Osteoblast (primary cell): ENCODE measurements at places on chromosomes 5 and 9. TPM values are rescaled to one million over a fixed set of nuclear protein-coding genes. Genes with fewer than 3 reads are reported as not detected.

- H3K4me1 ChIP-seq = peaks cover 19% of the 10 kb centered on the region
- DNase-seq = peak; percentile 79
- peak overlapping the region; percentile 13 for H3K27ac ChIP-seq
- H3K36me3 ChIP-seq = no peaks in the 10 kb centered on the region
Measured at GRCh38 chr5:58060996-58061395, 398.9 kb downstream of the PLK2 start.

- DNase-seq = no peak
- peak overlapping the region; percentile 61 for H3K27ac ChIP-seq
- peaks cover 43% of the 10 kb centered on the region for H3K36me3 ChIP-seq
- H3K27me3 ChIP-seq = no peaks in the 10 kb centered on the region
- no peak overlapping the region for H3K4me3 ChIP-seq
Measured at GRCh38 chr5:65151614-65152013, 330.1 kb downstream of the ADAMTS6 start.

DNA sequence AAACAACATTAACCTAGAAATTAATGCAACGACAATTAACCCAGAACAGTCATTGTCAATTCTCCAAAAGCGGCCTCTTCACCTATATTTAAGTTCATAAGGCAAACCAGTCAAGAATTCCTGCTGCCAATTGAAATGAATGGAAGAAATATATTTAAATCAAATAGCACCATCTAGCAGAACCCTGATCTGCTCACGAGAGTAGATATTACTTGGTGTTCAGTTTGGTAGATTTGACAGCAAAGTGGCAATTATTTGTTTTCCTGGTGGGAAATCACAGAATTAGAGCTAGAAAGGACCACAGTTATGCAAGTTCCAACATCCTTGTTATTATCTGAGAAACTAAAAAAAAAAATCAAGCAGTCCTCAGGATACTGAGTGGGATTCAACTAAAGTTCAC lies 2.3 kb downstream of the SSBP2 start:
- H3K27ac ChIP-seq = no peak overlapping the region
- H3K4me3 ChIP-seq = no peak overlapping the region
- H3K4me1 ChIP-seq = peaks cover 12% of the 10 kb centered on the region

GRCh38 chr5:3835811-3836210 lies 240.2 kb downstream of the IRX1 start:
- H3K27me3 ChIP-seq = no peaks in the 10 kb centered on the region
- H3K4me1 ChIP-seq = no peaks in the 10 kb centered on the region
- H3K4me3 ChIP-seq = no peak overlapping the region
- DNase-seq = no peak
- no peaks in the 10 kb centered on the region for H3K36me3 ChIP-seq

TRPM3 gene
- 0.72 and 1.2 TPM in 2 replicates for total RNA-seq

- no peaks in the 10 kb centered on the region for H3K27me3 ChIP-seq
- H3K27ac ChIP-seq = peak overlapping the region; percentile 96
- peak overlapping the region; percentile 88 for H3K4me3 ChIP-seq
- peak; percentile 91 for DNase-seq
- H3K4me1 ChIP-seq = peaks cover 15% of the 10 kb centered on the region
Measured at GRCh38 chr9:92671323-92671722, 1.4 kb upstream of the IPPK start.

GKAP1 gene
- total RNA-seq = 1.1 and 1.5 TPM in 2 replicates

- peaks cover 7% of the 10 kb centered on the region for H3K4me1 ChIP-seq
- H3K36me3 ChIP-seq = no peaks in the 10 kb centered on the region
- DNase-seq = no peak
- no peak overlapping the region for H3K4me3 ChIP-seq
Measured at GRCh38 chr9:108149326-108149725, 659.8 kb upstream of the KLF4 start.

DNA sequence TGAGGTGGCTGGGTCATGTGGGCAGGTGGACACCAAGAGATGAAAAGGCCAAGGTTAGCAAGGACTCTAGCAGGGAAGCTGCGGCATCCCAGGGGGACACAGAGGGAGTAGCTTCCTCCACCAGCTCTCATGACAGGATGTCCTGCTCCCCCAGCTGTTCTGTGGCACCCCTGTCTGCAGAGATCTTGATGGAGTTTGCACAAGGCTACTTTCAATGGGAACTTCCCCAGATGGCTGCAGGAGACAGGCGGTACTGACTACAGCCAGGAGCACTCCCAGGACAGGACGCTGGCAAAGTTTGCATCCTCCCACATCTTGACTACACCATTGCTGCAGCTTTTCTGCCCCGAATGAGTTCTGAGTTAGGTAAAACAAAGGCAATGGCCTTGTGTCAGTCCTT lies 312.8 kb downstream of the TLE4 start:
- no peaks in the 10 kb centered on the region for H3K27me3 ChIP-seq
- no peak overlapping the region for H3K27ac ChIP-seq
- DNase-seq = no peak
- no peak overlapping the region for H3K4me3 ChIP-seq

- peak overlapping the region; percentile 68 for H3K27ac ChIP-seq
- DNase-seq = peak; percentile 88
- H3K4me1 ChIP-seq = peaks cover 21% of the 10 kb centered on the region
Measured at GRCh38 chr5:120465436-120465961, 1.4 kb downstream of the PRR16 start.

GRCh38 chr9:101029315-101030085 lies 973 bp downstream of the PLPPR1 start:
- no peaks in the 10 kb centered on the region for H3K36me3 ChIP-seq
- no peak for DNase-seq
- H3K4me3 ChIP-seq = no peak overlapping the region
- H3K27ac ChIP-seq = no peak overlapping the region
- H3K27me3 ChIP-seq = peaks cover 9% of the 10 kb centered on the region

GRCh38 chr9:94806307-94806893 lies 79.9 kb downstream of the AOPEP start:
- H3K4me3 ChIP-seq = no peak overlapping the region
- DNase-seq = no peak
- H3K27ac ChIP-seq = peak overlapping the region; percentile 89
- H3K36me3 ChIP-seq = peaks cover 3% of the 10 kb centered on the region
- peaks cover 50% of the 10 kb centered on the region for H3K4me1 ChIP-seq

DNA sequence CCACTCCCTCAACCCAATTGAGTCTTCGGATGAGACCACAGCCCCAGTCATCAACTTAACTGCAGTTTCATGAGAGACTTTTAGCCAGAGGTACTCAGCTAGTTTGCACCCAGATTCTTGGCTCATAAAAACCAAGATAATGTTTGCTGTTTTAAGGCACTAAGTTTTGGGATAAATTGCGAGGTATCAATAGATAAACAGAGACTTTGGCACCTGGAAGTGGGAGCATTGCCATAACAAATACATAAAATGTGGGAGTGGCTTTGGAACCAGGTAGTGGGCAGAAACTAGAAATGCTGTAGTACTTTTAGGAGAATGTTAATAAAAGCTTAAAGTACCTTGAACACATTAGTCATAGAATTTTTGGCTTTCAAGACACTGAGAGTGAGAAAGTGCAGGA lies 439.8 kb downstream of the SH3GL2 start:
- H3K4me3 ChIP-seq = no peak overlapping the region
- peaks cover 2% of the 10 kb centered on the region for H3K27me3 ChIP-seq
- DNase-seq = no peak
- H3K4me1 ChIP-seq = no peaks in the 10 kb centered on the region
- H3K36me3 ChIP-seq = no peaks in the 10 kb centered on the region

CBY3 gene
- not detected in 2 replicates for total RNA-seq

IL3 gene
- not detected in 2 replicates for total RNA-seq

- DNase-seq = peak; percentile 59
- H3K4me1 ChIP-seq = no peaks in the 10 kb centered on the region
- H3K4me3 ChIP-seq = no peak overlapping the region
- H3K36me3 ChIP-seq = no peaks in the 10 kb centered on the region
Measured at GRCh38 chr5:36334315-36334714, 32.6 kb upstream of the RANBP3L start.

GRCh38 chr9:18073002-18073401 lies 401.0 kb upstream of the ADAMTSL1 start:
- no peak overlapping the region for H3K27ac ChIP-seq
- no peaks in the 10 kb centered on the region for H3K27me3 ChIP-seq
- H3K36me3 ChIP-seq = no peaks in the 10 kb centered on the region
- H3K4me1 ChIP-seq = peaks cover 3% of the 10 kb centered on the region
- no peak overlapping the region for H3K4me3 ChIP-seq
- no peak for DNase-seq

- H3K4me3 ChIP-seq = peak overlapping the region; percentile 42
- H3K27me3 ChIP-seq = no peaks in the 10 kb centered on the region
- H3K27ac ChIP-seq = peak overlapping the region; percentile 99
- peaks cover 34% of the 10 kb centered on the region for H3K36me3 ChIP-seq
- peak; percentile 88 for DNase-seq
Measured at GRCh38 chr5:34717426-34718327, 61.5 kb downstream of the RAI14 start.

DNA sequence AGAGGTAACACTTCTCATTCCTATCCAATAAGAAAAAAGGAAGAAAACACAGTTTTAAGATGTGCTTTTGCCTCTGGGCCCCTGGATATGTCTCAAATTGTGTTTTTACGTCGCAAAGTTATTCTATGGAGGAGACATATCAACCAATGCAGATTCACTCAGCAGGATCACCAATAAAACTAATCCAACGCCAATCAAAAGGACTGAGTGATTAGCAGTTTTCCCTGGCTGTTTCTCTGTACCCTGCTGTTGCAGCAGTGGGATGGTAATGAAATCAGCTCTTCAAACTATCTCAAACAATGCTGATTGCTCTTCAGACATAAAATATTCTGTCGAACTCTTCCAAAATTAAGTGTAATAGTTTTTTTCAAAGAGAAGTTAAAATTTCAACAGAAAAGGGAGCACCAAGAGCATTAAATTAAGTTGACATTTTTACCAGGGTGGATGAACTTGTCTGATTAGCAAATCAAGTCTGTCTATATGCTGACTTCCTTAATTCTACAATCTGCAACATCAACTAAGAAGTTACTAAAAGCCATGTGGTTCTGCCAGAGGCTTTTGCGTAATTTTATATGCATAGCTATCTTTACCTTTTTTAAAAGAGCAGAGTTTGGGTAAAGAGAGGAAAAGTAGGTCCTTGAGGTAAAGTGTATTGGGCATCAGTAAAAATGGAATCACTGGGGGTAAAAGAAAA lies 9.7 kb upstream of the HK3 start:
- no peaks in the 10 kb centered on the region for H3K4me1 ChIP-seq
- peaks cover 48% of the 10 kb centered on the region for H3K36me3 ChIP-seq
- H3K27me3 ChIP-seq = no peaks in the 10 kb centered on the region
- no peak for DNase-seq

GRCh38 chr5:138978080-138978479 lies 102.9 kb upstream of the LRRTM2 start:
- no peak overlapping the region for H3K4me3 ChIP-seq
- no peak overlapping the region for H3K27ac ChIP-seq
- DNase-seq = no peak
- no peaks in the 10 kb centered on the region for H3K27me3 ChIP-seq
- no peaks in the 10 kb centered on the region for H3K36me3 ChIP-seq

DNA sequence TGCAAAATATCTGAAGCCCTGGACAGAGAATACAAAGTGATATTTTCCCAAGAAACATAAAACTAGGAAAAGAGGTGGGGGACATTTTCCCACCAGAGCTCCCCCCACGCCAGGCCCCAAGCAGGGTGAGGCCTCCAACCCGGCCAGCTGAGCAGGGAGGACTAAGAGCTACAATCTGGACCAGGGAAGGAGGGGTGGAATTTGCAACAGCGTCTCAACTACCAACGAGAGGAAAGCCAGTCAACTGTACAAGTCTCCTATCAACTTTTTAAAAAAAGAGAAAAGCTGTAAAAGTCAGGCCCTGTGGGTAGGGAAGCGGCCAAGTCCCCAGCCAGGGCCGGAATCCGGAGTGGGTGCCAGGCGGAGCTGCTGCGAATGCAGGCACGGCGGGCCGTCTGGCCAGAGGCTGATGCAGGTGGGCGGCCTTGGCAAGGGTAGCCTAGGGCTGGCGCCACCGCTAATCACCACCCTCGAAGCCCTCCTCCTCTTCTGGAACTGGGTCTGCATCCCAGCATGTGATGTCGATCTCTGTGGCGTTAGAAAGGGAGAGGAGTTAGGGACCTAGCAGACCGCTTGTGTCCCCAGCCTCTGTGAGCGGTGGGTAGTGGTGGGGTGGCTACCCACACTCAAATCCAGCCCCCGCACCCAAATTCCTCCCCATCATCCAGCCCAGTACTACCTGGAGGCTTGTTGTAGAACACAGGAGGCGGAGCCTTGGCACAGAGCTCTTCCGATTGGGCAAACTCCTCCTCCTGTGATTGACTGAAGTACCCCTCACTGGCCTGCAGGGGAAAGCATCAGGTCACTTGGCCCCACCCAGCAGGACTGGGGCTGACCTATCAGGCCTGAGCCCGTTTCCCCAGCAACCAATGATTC lies 10.6 kb downstream of the PRR7 start:
- H3K4me1 ChIP-seq = peaks cover 19% of the 10 kb centered on the region
- DNase-seq = peak; percentile 100
- no peak overlapping the region for H3K27ac ChIP-seq
- H3K36me3 ChIP-seq = peaks cover 44% of the 10 kb centered on the region
- no peaks in the 10 kb centered on the region for H3K27me3 ChIP-seq

GRCh38 chr5:109656829-109657228 lies 32.9 kb upstream of the MAN2A1 start:
- peaks cover 27% of the 10 kb centered on the region for H3K4me1 ChIP-seq
- H3K27me3 ChIP-seq = no peaks in the 10 kb centered on the region
- peak overlapping the region; percentile 30 for H3K27ac ChIP-seq
- peak; percentile 59 for DNase-seq

DNA sequence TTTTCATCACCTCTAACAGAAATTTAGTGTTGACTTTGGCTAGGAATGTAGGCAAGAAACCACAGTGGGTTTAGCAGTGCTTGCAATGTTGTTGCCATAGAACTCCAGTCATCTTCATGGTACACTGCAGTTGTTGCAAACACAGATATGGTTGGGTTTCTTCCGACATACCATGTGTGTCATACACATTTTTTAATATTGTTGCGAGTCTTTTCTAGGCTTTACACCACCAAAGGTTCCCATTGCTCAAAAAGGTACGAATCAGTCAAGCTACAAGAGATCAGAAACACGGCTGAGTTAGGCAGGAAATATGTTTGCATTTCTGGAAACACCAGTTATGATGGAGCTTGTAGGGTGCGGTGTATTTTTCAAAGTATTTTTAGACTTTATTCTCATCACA lies 172.4 kb downstream of the SYK start:
- DNase-seq = peak; percentile 61
- no peak overlapping the region for H3K27ac ChIP-seq

GRCh38 chr9:123336449-123336848 lies 19.5 kb upstream of the CRB2 start:
- no peak overlapping the region for H3K4me3 ChIP-seq
- no peak for DNase-seq
- peaks cover 12% of the 10 kb centered on the region for H3K4me1 ChIP-seq
- H3K27me3 ChIP-seq = no peaks in the 10 kb centered on the region
- H3K36me3 ChIP-seq = no peaks in the 10 kb centered on the region

RGS7BP gene
- under 0.01 and 0.36 TPM in 2 replicates for total RNA-seq

DNA sequence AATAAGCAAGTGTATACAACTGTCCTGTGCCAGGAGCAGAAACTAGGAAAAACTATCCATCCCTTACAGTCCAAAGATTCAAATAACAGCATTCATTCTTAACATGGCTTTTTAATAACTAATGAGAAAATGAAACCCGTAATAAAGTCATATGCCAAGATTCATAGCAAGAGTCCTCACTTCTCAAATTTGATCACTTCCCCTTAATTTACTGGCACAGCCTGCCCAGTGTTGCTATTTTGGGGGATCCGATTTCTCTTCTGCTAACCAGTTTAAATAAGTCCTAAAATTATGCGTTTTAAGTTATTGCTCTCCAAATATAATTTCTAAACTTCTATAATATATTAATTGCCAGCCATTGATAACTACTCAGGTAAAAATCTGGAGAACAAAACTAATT lies 177.0 kb upstream of the PTGER4 start:
- H3K27me3 ChIP-seq = no peaks in the 10 kb centered on the region
- H3K27ac ChIP-seq = no peak overlapping the region
- no peaks in the 10 kb centered on the region for H3K4me1 ChIP-seq
- no peaks in the 10 kb centered on the region for H3K36me3 ChIP-seq

ENTREP1 gene
- under 0.01 TPM in 2 replicates for total RNA-seq

TRIP13 gene
- total RNA-seq = 3.8 and 4.0 TPM in 2 replicates

MLLT3 gene
- total RNA-seq = 13.8 and 17.4 TPM in 2 replicates
